ENCODE measurements at places on chromosomes 2 and 18. TPM values are rescaled to one million over a fixed set of nuclear protein-coding genes. Genes with fewer than 3 reads are reported as not detected.

Gene NEB
- 1.6 TPM for polyA plus RNA-seq

Gene CCDC102B
- 3.6 TPM for polyA plus RNA-seq

Gene SP5
- 1.6 TPM for polyA plus RNA-seq

Gene DSG2
- polyA plus RNA-seq: 20.5 TPM

Gene COQ10B
- 31.2 TPM for polyA plus RNA-seq

GRCh38 chr2:143698888-143699570, 569.8 kb downstream of the ARHGAP15 start:
- no peaks in the 10 kb centered on the region for H3K4me1 ChIP-seq
- no peak overlapping the region for H3K27ac ChIP-seq
- no peak overlapping the region for H3K4me3 ChIP-seq
- H3K27me3 ChIP-seq: no peaks in the 10 kb centered on the region
- H3K36me3 ChIP-seq: no peaks in the 10 kb centered on the region
- no peak for DNase-seq

- H3K4me1 ChIP-seq: no peaks in the 10 kb centered on the region
- no peak for DNase-seq
- H3K4me3 ChIP-seq: no peak overlapping the region
- H3K36me3 ChIP-seq: no peaks in the 10 kb centered on the region
- H3K27ac ChIP-seq: no peak overlapping the region
Measured at GRCh38 chr2:144747571-144747970, 227.7 kb upstream of the ZEB2 start.

GRCh38 chr2:157466764-157467163, 22.9 kb upstream of the CYTIP start:
- no peaks in the 10 kb centered on the region for H3K27me3 ChIP-seq
- H3K4me3 ChIP-seq: no peak overlapping the region
- no peak overlapping the region for H3K27ac ChIP-seq
- H3K4me1 ChIP-seq: no peaks in the 10 kb centered on the region
- no peak for DNase-seq
- H3K36me3 ChIP-seq: no peaks in the 10 kb centered on the region

- H3K36me3 ChIP-seq: no peaks in the 10 kb centered on the region
- peak; percentile 11 for DNase-seq
- H3K4me3 ChIP-seq: no peak overlapping the region
- no peaks in the 10 kb centered on the region for H3K4me1 ChIP-seq
- no peak overlapping the region for H3K27ac ChIP-seq
- H3K27me3 ChIP-seq: no peaks in the 10 kb centered on the region
Measured at GRCh38 chr2:45712570-45712969, 61.1 kb downstream of the PRKCE start.

DNA sequence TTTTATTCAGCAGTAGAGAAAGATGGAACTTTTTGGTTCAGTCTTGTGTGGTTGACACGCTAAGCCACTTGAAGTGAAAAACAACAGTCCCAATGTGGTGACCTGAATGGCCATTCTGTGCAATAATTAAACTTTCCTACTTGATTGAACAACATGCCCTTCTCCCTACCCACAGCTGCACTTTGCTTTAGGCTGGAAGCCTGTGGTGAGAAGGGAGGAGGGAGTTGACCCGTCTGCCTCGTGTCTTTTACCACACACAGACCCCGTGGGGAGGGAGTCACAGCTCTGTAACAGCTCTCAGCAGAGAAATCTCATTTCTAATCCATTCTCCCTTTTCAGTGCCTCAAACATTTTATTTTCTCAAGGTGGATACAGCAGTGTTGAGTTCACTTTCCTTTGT, 138.2 kb upstream of the PKDCC start:
- no peaks in the 10 kb centered on the region for H3K27me3 ChIP-seq
- peak overlapping the region; percentile 72 for H3K27ac ChIP-seq
- H3K4me1 ChIP-seq: peaks cover 37% of the 10 kb centered on the region
- no peaks in the 10 kb centered on the region for H3K36me3 ChIP-seq
- H3K4me3 ChIP-seq: no peak overlapping the region

DNA sequence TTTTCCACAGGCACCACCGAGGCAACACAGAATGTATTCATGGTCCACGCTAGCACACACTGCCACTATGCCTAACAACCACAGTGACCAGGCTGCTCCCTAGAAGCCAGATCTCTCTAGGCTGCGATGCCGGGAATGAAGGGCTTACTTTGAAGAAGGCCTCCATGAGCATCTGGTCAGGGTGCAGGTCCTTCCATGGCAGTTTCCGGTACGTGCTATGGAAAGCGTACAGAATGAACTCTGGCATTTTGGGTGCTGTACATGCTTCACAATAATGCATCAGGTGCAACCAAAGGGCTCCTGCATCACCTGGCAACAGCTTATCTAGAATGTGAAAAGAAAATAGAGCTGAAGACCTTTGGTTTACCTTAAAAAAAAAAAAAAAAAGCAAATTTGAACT, 44.9 kb downstream of the SIGLEC15 start:
- no peaks in the 10 kb centered on the region for H3K27me3 ChIP-seq
- H3K36me3 ChIP-seq: peaks cover 14% of the 10 kb centered on the region
- H3K4me3 ChIP-seq: no peak overlapping the region

DNA sequence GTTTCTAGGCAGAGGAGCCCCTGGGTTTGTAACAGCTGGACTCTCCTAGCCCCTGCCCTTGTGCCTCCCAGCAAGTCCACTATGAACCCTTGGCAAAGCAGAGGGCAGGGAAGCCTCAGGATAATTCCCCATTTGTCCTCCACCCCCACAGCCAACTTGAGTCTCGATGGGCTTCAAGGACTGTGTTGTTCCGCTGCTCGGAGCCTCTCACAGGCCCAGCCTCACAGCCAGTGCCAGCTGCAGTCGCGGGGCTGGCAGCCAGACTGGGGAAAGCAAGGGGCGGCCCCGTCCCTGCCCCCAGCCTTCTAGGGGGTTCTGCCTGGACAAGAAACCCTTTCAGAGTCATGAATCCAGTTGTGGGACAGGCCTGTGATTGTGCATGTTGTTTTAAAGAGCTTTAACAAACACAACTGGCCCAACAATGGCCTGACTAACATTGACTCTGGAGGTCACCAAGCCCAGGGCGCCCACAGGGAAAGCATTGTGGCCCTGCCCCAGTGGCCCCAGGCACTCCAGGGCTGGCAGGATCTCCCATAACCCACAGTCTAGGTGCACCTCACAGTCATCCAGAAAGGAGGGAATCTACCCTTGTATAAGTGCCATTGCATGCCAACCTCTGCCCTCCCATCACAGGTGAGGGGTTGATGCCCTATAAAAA, 71.8 kb upstream of the DAPL1 start:
- no peaks in the 10 kb centered on the region for H3K4me1 ChIP-seq
- H3K27me3 ChIP-seq: no peaks in the 10 kb centered on the region
- DNase-seq: no peak
- H3K27ac ChIP-seq: no peak overlapping the region

- no peaks in the 10 kb centered on the region for H3K4me1 ChIP-seq
- H3K36me3 ChIP-seq: no peaks in the 10 kb centered on the region
- no peaks in the 10 kb centered on the region for H3K27me3 ChIP-seq
- DNase-seq: peak; percentile 53
- H3K27ac ChIP-seq: no peak overlapping the region
Measured at GRCh38 chr18:61954096-61954746, 61.4 kb upstream of the RNF152 start.

DNA sequence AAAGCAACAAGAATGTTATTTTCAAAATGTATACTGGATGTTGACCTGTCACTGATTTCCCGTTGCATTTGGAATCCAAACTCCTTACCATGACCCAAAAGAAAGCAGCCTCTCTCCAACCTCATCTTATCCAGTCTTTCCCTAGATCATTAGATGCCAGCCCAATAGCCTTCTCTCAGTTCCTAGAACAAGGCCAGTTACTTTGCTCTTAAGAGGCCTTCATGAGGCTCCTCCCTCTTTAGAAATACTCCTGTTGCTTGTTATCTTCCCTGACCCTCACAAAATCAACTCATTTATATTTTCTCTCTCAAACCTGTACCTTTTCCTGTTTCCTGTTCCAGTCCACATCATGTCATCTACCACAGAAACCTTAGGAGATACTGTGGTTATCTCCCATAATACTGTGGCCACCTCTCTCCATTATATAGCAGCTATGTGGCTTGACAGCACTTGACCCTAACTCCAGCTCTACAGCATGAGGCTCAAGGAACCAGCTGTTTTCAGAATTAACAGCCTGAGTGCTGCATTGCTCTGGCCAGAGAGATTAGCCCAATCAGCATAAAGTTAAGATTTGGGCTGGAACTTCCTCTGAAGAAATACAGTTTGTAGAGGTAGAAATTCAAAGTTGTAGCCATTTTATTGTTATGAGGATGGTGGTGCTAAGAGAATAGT, 22.8 kb downstream of the SRBD1 start:
- H3K27ac ChIP-seq: no peak overlapping the region
- no peaks in the 10 kb centered on the region for H3K36me3 ChIP-seq
- H3K27me3 ChIP-seq: no peaks in the 10 kb centered on the region
- peak; percentile 20 for DNase-seq

DNA sequence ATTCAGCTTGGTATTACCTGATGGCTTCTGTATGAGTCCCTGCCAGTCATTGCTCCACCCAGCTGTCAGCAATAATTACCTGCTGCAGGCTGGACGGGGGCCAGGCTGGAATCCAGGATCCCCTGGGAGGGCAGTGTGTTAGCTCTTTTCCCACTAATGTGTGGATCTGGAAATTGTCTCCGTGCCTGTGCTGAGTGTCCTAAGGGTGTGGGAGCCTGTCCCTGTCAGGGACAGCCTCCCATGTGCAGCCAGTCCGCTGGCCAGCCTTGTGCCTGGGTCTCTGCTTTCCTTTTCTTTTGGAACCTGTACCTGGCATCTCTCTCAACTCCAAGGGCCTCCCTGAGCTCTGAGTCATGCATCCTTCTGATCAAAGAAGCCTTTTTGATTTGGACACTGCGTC, 107.2 kb upstream of the SPRED2 start:
- no peak overlapping the region for H3K27ac ChIP-seq
- no peaks in the 10 kb centered on the region for H3K36me3 ChIP-seq
- H3K27me3 ChIP-seq: no peaks in the 10 kb centered on the region
- peak; percentile 65 for DNase-seq
- no peaks in the 10 kb centered on the region for H3K4me1 ChIP-seq

DNA sequence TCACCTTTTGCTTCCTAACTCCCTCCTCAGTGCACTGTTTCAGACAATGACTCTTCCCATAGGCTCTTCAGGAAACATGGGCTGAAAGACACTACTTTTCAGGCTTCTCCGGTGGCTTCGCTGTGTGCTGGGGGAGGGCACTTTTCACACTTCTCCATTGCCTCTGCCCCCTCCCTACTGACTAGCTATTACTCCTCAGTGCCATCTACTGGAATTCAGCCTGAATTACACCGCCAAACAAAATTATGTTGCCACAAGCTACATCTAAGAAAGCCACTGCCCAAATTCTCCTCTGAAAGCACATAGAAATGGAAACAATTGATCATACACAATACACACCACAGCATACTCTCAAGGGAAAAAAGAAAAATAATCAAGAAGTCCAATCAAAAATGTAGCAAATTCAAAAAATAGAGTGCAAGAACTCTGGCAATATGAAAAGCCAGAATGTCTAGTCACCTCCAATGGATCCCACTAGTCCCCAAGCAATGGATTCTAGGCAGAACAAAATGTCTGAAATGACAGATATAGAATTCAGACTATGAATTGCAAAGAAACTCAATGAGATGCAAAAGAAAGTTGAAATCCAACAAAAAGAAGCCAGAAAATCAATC, 1139.4 kb upstream of the GYPC start:
- DNase-seq: peak; percentile 0
- no peak overlapping the region for H3K4me3 ChIP-seq
- H3K4me1 ChIP-seq: no peaks in the 10 kb centered on the region
- H3K27me3 ChIP-seq: no peaks in the 10 kb centered on the region
- H3K36me3 ChIP-seq: no peaks in the 10 kb centered on the region

Measured in kidney (tissue), 22 donors.